ENCODE measurements at places on chromosomes 2 and 18.

GRCh38 chr18:23617412-23618014, 31.2 kb upstream of the NPC1 start:
- no peak for DNase-seq

- no peak for DNase-seq
These were observed 446.3 kb downstream of the LPIN1 start for GRCh38 chr2:12192762-12193161.

- DNase-seq = no peak
These were observed 350.5 kb upstream of the ETAA1 start for GRCh38 chr2:67046591-67046990.

- DNase-seq = no peak
These were observed 41.2 kb downstream of the MCFD2 start for GRCh38 chr2:46874236-46874929.

DNA sequence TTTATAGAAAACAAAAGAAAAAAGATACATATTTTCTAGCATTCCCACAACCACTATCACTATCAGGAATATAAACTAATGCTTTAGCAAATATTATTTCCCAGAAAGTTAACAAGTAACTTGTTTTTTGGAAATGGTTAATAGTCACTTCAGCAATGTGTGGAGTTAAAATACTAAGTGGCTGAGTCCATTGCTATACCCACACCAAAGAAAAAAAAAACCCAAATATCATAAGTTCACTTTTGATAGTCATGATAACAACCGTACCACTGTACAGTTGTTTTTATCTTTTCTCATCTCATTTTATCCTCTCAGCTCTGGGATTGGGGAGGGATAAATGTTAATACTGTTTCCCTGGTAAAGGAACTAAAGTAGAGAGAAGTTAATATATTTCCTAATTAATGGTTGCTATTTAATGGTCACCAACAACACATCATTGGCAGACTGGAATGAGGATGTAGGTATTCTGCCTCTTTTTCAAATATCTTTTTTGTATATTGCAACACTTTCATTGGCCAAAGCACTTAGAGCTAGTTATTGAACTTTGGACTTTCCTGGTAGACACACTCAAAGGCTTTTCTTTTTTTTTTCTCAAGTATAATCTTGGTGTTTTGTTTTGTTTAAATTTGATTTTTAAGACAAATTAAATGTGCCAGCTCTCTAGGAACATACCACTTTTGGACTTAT, 18.4 kb upstream of the KANSL1L start:
- DNase-seq = no peak

DNA sequence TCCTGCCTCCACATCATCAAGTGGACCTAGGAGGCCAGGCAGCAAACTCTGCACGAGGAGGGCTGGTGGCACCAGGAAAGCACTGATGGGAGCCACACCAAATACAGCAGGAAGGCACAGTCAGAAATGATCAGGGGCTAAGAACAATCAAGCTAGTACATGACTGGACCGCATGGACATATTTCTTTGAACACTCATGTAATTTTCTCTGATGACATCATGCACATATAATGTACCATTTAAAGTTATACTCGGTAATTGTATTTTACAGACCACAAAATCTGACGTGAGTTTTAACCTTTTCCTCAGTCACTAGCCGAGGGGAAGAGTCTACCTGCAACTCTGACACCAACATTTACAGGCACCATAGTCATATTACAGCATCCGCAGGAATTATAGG, 76.7 kb downstream of the XDH start:
- no peak for DNase-seq

DNA sequence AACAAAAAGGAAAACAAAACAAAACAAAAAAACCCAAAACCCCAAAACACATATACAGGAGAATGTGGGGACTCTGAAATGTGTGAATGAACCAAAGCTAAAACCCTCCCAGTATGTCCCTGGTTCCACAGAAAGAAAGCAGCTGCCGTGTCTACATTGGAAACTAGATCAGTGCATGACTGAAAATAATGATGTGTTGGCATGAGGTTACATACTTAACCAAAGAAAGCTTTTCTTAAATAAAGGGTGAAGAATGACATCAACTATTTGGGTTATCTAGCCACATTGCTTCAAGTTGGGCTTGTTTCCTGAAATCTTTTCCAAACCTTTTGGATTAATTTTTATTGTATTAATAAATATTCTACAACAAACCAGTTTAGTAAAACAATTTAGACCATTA, 91.9 kb upstream of the FN1 start:
- DNase-seq = no peak

DNA sequence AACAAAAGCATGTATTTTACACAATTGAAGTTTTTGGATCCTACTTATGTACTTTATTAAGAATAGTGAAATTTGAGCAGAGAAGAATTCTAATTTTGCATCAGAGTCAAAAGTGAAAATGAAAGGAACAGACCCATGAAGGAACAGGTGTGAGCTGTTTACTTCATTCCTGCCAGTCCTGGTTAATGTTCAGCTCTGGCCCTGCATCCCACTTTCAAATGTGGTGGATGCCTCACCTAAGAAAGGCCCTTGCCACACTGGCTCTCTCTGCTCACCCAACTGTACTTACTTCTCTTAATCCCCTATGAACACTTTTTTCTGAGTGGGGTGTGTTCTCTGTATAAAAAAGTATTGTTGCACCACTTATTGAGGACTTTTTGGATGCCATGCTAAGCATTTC, 22.2 kb downstream of the FAM110C start:
- no peak for DNase-seq

Data from NCI-H524 treated with DMSO at 0.1 percent for 48 hours (cell line).